H1 (cell line): ENCODE measurements at places on chromosomes 7 and 10.

DNA sequence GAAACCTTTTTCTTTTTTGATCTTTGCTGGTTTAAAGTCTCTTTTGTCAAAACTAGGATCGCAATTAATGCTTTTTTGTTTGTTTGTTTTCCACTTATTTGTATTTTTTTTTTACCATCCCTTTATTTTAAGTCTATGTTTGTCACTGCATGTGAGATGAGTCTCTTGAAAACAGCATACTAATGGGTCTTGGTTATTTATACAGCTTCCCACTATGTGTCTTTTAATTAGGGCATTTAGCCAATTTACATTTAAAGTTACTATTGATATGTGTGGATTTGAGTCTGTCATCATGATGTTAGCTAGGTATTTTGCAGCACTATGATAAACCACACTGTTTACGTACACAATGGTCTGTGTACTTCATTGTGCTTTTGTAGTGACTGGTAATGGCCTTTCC is 34.7 kb upstream of the PPP1R3A start:
- no peak overlapping the region for H3K27ac ChIP-seq
- H3K4me3 ChIP-seq: no peak overlapping the region
- no peaks in the 10 kb centered on the region for H3K4me1 ChIP-seq
- DNase-seq: no peak

DNA sequence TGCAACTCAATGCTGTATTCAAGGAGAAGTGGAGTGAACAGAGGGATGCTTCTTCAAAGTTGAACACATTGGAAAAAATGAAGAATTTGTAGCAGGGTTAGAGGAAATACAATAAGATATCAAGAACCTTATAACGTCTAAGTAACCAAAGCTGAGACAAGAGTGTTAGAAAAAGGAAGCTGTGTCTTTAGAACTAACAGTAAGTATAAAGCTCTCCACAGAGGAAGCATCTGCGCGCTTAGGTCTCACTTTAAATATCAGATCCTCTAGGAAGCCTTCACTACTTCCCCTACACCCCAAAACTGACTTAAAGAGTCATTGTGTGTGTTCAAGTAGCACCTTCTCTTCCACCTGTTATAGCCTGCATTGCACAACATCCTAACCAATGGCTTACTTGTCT is 43.0 kb downstream of the CH25H start:
- no peak overlapping the region for H3K4me3 ChIP-seq
- no peak for DNase-seq
- no peaks in the 10 kb centered on the region for H3K36me3 ChIP-seq
- no peaks in the 10 kb centered on the region for H3K27me3 ChIP-seq
- no peak overlapping the region for H3K27ac ChIP-seq

- no peaks in the 10 kb centered on the region for H3K27me3 ChIP-seq
- no peak overlapping the region for H3K4me3 ChIP-seq
- DNase-seq: no peak
- H3K4me1 ChIP-seq: no peaks in the 10 kb centered on the region
- H3K36me3 ChIP-seq: peaks cover 2% of the 10 kb centered on the region; the same call in 1 of the 2 replicates
- no peak overlapping the region for H3K27ac ChIP-seq
Measured at GRCh38 chr7:140744005-140744404, 47.5 kb downstream of the NDUFB2 start.

DNA sequence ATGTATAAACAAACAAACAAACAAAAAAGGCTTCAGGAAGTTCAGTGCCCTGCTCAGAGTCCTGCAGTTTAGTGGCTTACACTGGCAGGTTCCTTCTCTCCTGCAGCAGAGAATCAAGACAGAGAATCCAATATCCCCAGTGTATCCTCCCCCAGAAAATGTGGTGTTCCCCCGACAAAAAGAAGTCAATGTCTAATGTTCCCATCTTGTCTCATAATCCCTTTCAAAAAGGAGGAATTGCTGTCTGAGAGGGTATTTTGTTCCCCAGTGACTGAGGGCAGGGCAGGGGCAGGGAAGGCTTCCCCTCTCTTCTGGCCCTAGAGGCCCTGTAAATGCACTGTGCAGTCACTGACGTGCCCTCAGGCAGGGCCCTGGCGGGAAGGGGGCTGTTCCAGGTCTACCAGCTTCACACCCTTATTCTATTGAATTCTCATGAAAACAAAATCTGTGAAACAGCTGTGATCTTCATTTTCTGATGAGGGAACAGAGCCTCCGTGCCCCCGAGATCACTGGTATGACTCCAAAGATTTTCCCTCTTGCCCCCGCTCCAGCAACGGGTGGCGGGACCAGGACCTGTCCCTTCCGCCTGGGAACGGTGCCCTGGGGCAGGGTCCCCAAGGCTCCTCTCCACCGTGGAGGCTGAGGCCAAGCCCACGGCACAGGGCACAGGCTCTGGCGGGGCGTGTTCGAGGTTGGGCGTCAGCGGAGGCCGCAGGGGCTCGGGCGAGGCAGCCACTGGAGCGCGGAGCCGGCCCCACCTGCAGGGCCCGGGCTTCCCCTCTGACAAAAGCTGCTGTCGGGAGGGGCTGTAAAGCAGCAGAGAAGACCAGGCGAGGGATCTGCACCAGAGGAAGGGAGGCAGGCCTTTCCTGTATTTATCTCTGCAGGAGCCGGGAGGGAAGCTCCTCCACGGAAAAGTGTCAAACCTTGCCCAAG is 13.4 kb upstream of the WDFY4 start:
- no peak for DNase-seq
- no peaks in the 10 kb centered on the region for H3K36me3 ChIP-seq
- no peak overlapping the region for H3K27ac ChIP-seq
- H3K27me3 ChIP-seq: no peaks in the 10 kb centered on the region
- no peak overlapping the region for H3K4me3 ChIP-seq

GRCh38 chr10:58622246-58622645 is 109.6 kb downstream of the BICC1 start:
- no peaks in the 10 kb centered on the region for H3K4me1 ChIP-seq
- no peak for DNase-seq

DNA sequence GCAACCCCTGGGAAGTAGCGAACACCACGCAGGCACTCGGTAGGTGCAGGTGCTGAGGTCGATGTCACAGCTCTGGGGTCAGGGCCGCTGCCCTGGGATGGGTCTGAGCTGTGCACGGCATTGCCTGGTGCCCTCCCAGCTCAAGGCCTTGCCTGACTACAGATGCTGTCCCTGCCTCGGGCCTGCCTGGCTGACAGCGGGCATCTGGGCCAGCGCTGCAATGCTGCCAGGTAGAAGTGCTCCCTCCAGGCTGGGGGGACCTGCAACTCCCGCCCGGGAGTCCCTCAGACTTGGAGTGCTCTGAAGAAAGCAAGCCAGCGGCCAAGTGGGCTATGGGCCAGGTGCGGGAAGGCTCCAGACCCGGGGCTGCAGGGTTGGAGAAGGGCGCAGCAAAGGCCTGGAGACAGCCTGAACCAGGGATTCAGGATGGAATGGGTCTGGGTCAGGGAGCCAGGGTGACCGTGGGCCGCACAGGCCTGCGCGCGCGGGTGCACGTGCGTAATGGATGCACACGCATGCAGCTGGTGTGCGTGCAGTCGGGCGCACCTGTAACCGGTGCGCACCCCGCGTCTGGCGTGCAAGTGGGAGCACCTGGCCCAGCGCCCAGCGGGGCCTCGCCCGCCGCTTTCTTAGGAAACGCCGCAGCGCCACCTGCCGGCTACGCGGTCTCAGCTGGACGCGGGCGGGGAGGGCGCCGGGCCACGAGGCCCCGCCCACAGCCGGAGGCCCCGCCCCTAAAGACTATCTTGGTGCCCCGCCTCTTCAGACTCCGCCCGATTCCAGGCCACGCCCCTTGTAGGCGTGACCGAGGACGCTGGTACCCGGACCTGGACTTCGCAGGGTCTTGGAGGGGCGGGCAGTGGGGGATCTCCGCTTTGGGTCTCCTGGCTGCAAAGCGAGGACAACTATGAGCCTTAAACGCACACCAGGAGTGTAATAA is 46.7 kb downstream of the MICALL2 start:
- H3K27ac ChIP-seq: no peak overlapping the region
- DNase-seq: peak; percentile 70
- no peaks in the 10 kb centered on the region for H3K36me3 ChIP-seq
- H3K27me3 ChIP-seq: peaks cover 7% of the 10 kb centered on the region
- no peaks in the 10 kb centered on the region for H3K4me1 ChIP-seq

GRCh38 chr7:98559958-98560357 is 57.1 kb upstream of the NPTX2 start:
- H3K36me3 ChIP-seq: no peaks in the 10 kb centered on the region
- no peaks in the 10 kb centered on the region for H3K27me3 ChIP-seq
- no peak overlapping the region for H3K27ac ChIP-seq

DNA sequence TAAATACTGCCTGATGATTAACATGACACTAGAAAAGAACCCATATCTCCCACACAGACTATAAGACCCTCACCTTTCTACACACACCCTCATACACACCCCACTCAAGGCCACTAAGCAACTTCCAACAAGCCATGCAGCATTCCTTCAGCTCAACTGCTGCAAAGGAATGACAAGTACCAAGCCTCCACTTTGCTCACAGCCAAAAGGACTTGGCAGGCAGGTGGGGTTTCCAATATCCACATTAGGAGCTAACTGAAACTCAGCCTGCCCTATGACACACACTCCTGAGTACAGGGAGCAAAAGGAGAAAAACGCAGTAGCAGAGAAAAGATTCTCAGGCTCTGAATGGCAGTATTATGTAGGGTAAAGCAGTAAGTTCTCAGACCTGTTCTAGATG is 13.4 kb downstream of the USP54 start:
- peaks cover 3% of the 10 kb centered on the region for H3K4me1 ChIP-seq
- H3K27ac ChIP-seq: no peak overlapping the region

DNA sequence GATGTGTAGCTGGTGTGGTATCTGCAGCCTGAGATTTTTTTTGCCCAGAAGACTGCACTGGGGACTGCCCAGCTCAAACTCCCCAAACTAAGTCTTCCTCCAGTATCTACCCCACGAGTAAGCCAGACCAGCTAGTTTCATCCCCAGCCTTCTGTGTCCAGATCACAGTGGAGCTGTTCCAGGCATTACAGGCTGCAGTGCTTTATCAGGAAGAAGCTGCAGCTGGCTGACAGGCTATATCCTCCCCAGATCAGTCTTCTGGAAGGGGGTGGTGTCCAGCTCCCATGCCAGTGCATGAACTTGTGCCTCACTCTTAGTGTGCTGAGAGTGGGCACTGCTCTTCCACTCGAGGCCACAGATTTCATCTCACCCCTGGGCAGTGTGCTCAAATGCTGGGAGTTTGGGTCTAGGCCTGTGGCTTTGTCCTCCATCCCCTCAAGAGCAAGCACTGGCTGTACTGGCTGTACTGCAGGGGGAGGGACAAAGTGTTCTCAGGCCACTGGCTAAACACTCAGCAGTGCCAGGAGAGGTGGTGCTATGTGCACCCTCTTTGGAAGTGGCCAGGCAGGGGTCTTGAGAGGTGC is 679.1 kb upstream of the COBL start:
- H3K4me3 ChIP-seq: no peak overlapping the region
- no peaks in the 10 kb centered on the region for H3K36me3 ChIP-seq
- H3K4me1 ChIP-seq: no peaks in the 10 kb centered on the region
- H3K27me3 ChIP-seq: no peaks in the 10 kb centered on the region
- DNase-seq: no peak

DNA sequence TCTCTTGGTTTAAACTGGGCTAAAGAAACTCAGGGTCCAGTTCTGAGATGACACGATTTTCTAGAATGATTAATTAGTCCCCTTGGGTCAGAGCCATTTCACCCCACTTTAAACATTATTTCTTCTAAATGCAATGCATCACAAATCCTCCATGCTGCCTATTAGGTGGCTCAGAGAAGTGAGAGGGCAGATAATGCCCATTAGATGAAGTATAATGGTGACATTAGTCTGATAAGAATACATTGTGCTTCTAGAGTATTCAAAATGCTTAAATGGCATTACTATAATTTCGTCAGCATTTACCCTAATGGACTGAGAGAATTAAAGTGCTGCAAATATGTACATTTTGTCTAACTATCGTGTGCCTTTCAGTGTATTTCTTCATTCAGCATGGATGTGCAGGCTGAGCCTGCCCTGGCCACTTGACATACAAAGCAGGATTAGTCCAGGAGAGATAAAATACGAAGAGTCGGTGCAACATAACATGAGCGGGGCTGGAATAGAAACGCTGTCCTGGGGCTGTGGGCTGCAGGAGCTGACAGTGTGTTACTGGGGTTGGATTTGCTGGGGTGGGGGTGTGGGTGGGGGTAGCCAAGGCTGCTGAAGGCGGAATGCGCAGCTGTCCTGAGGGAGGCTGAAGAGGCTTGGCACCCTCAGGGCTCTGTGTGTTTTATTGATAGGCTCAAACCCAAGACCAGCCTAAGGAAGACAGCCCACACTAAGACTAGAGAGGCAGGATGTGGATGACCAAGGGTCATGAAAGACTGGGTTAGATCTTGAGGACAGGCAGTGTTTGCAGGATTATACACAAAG is 52.8 kb upstream of the KLF6 start:
- no peak overlapping the region for H3K4me3 ChIP-seq
- no peak for DNase-seq
- no peaks in the 10 kb centered on the region for H3K4me1 ChIP-seq

DNA sequence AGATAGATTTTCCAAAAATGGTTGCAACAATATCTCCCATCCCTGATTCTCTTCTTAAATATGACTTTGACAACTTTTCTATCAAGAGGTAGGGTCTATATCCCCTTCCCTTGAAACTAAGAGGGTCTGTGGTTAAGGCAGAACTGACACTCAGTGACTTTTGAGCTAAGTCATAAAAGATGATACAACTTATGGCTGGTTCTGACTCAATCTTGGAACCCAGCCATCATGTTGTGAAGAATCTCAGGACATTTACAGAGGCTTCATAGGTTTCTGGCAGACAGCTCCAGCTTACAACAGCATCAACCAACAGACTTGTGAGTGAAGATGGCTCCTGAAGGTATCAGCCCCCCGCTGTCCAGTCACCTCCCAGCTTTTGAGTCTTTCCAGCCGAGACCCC is 203.5 kb downstream of the RNLS start:
- DNase-seq: no peak
- H3K27me3 ChIP-seq: no peaks in the 10 kb centered on the region
- H3K4me1 ChIP-seq: no peaks in the 10 kb centered on the region

- peaks cover 3% of the 10 kb centered on the region for H3K4me1 ChIP-seq
- H3K36me3 ChIP-seq: no peaks in the 10 kb centered on the region
- DNase-seq: no peak
- no peak overlapping the region for H3K4me3 ChIP-seq
- peak overlapping the region; percentile 32; the same call in 1 of the 2 replicates for H3K27ac ChIP-seq
Measured at GRCh38 chr10:73044378-73045285, 52.0 kb downstream of the P4HA1 start.

- DNase-seq: peak; percentile 33
- no peaks in the 10 kb centered on the region for H3K36me3 ChIP-seq
- no peaks in the 10 kb centered on the region for H3K4me1 ChIP-seq
- H3K27me3 ChIP-seq: no peaks in the 10 kb centered on the region
- H3K4me3 ChIP-seq: no peak overlapping the region
Measured at GRCh38 chr10:86255405-86256251, 111.0 kb downstream of the GRID1 start.

GRCh38 chr10:125762692-125763648 is 12.7 kb downstream of the MMP21 start:
- H3K4me3 ChIP-seq: no peak overlapping the region
- H3K27ac ChIP-seq: no peak overlapping the region

DNA sequence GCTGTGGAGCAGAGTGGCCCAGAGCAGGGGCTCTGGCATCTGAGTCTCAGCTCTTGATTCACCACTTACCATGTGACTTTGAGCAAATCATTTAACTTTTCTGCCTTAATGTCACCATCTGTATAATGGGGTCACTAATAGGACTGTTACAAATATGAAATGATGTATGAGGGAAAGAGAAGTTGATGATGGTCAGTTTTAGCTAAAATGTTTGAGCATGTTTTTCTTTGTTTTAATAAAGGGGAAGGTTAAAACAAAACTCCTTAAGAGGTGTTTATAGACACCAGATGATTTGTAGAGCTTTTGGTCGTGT is 81.0 kb downstream of the CCNY start:
- no peaks in the 10 kb centered on the region for H3K27me3 ChIP-seq
- H3K27ac ChIP-seq: no peak overlapping the region
- no peak for DNase-seq
- H3K4me1 ChIP-seq: peaks cover 9% of the 10 kb centered on the region
- H3K36me3 ChIP-seq: no peaks in the 10 kb centered on the region
